HCEC 1CT (cell line): ENCODE measurements at places on chromosomes 6 and 20.
A peak's percentile ranks its signal among the peaks of the same experiment; 100 is the strongest.

GRCh38 chr6:4687989-4688947 is 87.9 kb upstream of the CDYL start:
- DNase-seq, result peak; percentile 83

DNA sequence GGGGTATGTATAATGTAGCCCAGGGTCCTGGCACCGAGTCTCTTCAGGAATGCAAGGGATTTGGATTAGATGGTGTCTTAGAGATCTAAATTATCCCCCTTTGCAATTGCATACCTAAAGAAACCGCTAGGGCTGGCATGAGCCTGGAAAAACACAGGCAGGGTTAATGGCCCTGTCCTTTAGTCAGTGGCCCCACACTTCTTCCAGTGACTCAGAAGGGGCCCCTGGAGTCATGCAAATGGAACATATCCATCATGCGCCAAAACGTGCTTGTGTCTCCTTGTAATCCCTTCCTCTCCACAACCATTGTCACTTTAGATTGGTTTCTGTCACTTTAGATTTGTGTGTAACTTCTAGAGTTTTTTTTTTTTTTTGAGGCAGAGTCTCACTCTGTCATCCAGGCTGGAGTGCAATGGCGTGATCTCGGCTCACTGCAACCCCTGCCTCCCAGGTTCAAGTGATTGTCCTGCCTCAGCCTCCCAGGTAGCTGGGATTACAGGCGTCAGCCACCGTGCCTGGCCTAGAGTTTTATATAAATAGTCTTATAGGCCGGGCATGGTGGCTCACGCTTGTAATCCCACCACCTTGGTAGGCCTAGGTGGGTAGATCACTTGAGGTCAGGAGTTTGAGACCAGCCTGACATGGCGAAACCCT is 8.7 kb upstream of the MYBL2 start:
- DNase-seq, result peak; percentile 18

DNA sequence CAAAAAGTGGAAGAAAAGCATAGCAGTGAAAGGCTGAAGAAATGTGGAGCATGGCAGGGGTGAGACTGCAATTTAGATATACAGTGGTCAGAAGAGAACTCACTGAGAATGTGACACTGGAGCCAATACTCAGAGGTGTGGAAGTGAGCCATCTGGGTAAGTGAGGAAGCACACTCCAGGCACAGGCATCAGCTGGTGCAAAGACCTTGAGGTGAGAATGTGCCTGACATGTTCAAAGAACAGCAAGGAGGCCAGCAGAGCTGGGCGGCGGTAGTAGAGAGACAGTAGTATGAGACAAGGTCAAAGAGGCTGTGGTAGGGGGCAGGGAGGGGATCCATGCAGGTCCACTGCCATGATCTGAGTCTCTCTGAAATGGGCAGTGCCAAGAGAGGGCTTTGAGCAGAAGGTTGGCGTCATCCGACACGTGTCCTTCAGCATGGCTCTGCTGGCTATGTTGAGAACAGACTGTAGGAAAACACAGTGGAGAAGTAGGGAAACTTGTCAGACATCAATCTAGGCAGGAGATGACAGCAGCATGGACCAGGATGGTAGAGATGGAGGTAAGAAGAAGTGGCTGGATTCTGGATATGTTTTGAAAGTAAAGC is 84.4 kb downstream of the PLCG1 start:
- no peak for DNase-seq

DNA sequence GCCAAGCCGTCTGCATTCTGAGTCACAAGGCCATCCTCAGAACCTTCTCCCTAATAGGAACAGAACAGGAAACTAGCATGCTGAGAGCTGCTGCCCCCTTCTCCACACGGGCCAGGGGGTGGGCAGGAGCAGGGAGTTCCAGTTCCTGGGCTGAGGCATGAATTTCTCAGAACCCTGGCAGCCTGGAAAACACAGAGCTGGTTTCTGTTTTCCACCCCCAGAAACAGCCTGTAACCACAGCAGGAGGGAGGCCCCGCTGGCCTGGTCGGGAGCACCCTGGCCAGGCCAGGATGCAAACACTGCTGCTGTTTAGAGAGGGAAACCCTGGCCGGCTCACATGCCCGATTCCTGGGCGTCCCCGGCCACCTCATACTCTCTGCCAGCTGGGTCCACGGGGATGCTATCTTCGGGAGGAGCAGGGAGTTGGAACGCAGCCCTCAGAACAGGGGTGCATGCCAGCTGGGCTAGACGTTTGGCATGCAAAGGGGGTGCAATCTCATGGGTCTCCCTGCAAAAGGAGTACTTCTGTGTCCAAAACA is 130.1 kb downstream of the NFATC2 start:
- no peak for DNase-seq

DNA sequence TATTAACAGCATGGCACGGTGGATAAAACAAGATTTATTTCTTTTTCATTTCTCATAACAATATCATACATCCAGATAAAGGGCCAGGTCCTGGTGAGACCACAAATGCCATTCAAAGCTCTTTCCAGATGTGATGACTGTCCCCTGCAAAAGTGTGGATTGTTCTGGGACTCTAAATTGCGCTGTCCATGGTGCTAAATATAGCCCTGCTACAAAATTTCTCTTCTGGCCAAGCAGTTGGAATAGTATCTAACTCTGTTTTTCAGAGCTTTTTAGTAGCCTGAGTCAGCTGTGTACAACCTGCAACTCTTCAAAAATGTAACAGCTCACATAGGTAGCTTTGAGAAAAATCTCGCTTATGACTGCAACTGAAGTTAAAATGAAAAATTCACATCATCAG is 115.8 kb downstream of the MANEA start:
- no peak for DNase-seq

- DNase-seq, result no peak
These were observed 39.9 kb downstream of the MAPK14 start for GRCh38 chr6:36067374-36068011.

- DNase-seq, result peak; percentile 65
These were observed 94.0 kb upstream of the HIVEP1 start for GRCh38 chr6:11917951-11918738.

GRCh38 chr20:31652917-31653396 is 15.2 kb downstream of the COX4I2 start:
- peak; percentile 63 for DNase-seq

DNA sequence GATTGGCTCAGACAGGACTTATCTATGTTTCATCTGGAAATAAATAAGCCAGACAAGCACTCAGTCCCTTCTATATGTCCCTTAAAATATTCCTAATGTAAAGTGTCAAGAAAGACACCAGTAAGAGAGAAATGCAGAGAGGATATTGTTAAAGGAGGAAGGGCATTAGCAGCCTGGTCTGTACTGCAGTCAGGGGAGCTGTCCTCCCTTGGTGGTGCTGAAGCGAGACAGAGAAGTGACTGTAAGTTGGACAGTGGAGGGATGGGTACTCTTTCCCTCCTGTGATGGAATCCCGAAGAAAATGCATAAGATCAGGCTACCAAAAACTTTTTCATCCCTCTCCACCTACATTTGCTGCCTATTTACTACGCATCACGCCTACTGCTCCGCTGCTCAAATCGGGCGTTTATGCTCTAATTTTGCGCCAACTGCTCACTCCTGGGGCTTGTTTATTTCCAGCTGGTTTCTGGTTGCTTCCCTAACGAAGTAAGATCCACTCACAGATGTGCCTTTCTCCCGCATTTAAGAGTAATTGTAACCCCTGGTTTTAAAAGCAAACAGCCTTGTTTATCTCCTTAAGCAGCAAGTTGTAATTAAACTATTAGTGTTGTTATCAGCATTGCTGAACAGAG is 35.2 kb downstream of the PHACTR1 start:
- peak; percentile 31 for DNase-seq

GRCh38 chr6:151551223-151551857 is 57.5 kb downstream of the CCDC170 start:
- no peak for DNase-seq

DNA sequence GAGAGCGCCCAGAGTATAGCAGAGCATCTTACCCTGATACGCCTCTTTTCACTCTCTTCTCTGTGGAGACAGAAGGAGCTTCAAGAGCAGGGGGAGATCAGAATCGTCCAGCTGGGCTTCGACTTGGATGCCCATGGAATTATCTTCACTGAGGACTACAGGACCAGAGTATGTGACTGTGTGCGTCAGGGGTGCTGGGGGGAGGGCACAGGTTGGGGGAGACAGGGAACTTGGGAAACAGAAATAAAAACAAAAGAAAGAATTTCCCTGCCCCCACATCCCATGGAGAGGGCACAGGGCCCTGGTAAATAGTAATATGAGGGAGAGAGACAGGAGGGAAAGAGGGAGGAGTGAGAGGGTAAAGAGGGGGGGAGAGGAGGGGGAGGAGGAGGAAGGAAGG is 3.0 kb upstream of the C4A start:
- DNase-seq, result no peak

DNA sequence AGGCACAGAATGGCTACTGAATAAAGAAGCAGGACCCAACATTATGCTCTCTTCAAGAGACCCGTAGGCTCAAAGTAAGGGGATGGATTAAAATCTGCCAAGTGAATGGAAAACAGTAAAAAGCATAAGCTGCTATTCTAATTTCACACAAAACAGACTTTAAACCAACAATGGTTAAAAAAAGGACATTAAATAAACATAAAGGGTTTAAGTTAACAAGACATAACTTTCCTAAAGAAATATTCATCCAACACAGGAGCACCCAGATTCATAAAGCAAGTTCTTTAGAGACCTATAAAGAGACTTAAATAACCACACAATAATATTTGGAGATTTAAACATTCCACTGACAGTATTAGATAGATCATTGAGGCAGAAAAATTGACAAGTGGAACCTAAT is 624.5 kb downstream of the RFPL4B start:
- DNase-seq, result no peak

- no peak for DNase-seq
These were observed 16.7 kb downstream of the MAVS start for GRCh38 chr20:3863317-3863716.

DNA sequence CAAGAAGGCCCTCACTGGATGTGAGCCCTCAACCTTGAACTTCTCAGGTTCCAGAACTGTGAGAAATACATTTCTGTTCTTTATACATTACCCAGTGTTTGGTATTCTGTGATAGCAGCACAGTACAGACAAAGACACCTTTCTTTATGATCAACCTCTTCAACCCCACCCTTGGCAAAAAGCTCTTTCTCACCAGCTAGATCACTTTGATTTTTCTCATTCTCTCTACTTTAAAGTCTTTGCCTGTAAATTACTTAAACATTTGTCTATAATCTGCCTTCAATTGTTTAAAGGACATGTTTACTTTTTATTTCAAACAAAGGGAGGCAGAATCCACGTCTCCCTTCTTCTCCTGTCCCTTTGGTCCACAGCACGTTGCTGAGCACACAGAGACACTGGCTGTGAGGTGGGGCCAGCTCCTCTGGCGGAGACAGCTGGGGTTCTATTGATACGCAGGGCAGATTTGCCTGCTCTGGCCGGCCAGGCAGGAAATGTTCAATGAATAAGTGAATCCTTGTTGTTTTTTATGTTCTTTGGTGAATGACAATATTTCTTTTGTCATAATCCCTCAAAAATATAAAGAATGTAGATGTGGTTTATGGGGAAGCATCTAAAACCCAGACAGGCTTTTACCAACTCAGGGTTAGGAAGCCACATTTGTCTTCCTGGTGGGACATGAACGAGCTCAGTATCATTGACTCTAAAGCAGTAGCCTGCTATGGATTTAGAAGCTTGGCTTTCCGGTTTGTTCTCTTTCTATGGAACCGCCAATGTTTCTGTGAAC is 52.9 kb downstream of the NEDD9 start:
- DNase-seq, result no peak

DNA sequence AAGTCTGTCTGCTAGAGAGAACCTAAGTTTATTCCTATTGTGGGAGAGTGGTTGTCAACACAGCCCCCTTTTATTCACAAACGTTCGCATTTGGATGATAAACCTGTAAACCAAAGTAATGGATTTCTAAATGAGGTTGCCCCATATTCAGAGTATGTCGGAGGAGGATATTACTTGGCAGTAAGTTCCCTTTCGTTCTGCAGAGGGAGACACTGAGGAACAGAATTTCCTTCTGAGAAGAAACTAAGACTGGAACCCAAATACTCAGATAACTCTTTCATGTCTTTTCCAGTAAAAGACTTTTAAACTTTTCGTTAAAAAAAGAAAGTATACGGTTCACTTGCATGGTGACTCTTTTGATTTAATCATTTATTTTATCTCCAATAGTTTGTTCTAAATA is 754.6 kb upstream of the MMS22L start:
- DNase-seq, result no peak

- DNase-seq, result no peak
These were observed 244.4 kb downstream of the SLC24A3 start for GRCh38 chr20:19456595-19457395.

DNA sequence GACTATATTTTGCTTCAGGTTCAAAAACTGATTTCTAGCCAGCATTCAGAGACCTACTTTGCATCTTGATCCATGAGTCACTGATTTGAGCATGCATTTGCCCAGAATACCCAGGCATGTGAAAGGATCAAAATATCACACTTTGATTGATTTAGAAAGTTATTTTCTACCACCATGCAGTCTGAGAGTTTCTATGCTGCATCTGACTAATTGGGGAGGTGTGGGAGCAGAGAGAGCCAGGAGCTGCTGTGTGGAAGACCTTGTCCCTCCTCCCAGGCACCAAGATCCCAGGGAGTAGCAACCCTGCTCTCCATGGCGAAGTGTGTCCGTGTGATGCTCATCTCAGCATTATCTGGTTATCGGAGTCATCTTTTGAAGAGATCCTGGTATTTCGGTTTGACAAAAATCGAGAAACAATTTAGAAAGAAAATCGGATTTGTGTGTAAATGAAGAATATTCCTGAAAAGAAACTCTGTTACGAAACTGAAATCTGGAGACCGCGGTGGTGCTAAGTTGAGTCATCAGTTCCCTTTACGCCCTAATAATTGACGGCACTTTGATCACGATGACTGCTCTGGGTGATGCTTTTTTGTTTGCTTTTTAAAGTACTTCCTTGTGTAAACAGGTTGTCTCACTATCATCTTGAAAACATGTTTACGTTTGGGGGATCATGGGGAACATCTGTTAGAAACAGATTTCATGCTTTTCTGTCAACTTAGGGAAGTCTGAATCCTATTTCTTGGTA is 193.4 kb downstream of the BACH2 start:
- no peak for DNase-seq

DNA sequence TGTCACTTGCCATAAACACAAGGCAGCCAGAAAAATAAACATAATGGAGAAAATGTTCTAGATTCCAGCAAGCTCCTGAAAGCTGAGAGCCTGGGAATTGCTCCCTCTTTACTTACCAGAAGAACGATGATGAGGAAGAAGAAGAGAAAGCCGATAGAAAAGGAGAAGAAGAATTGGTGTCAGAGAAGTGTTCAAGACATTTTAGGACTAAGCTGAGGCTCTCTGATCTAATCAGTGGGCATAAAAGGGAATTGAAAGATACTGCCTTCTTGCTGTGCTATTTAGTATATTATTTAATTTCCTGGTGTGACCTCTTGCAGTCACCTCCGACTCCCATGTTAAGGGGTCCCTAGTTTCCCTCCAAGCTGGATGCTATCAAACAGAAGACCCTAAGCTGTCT is 316.6 kb upstream of the JARID2 start:
- no peak for DNase-seq
